ENCODE measurements at places on chromosomes 11 and 22.

- DNase-seq: no peak
These were observed 38.6 kb downstream of the PACSIN2 start for GRCh38 chr22:42976217-42976933.

- DNase-seq: no peak
These were observed 289.7 kb downstream of the BRD1 start for GRCh38 chr22:49538006-49538405.

DNA sequence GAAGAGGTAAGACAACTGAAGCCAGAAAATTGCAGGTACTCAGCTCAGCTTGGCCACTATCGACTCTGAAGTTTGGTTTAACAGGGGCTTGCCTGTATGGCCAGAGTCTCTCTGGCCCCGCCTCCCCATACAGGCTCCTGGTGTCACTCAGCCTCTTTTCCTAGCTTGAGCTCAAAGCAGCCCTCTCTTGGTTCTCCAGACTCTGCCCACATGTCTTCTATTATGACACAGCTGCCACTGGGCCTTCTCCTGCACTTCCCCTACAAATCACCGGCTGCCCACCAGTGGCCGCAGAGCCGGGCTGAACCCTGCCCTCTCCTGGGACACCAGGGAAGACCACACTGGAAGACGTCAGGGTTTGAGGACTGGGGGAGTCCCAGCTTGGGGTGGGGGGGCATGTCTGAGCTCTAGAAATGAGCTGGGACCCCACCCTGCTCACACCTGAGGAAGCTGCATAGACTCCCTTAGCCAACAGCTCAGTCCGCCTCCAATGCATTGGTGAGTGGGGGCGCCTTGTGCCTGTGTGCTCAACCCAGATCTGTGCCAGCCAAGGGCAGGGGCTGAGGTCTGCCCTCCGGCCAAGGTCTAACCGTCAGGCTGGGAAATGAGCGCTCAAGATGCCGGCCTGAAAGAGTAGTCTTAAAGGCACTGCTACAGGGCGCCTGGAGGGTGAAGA, 94.4 kb upstream of the LMO1 start:
- DNase-seq: no peak

DNA sequence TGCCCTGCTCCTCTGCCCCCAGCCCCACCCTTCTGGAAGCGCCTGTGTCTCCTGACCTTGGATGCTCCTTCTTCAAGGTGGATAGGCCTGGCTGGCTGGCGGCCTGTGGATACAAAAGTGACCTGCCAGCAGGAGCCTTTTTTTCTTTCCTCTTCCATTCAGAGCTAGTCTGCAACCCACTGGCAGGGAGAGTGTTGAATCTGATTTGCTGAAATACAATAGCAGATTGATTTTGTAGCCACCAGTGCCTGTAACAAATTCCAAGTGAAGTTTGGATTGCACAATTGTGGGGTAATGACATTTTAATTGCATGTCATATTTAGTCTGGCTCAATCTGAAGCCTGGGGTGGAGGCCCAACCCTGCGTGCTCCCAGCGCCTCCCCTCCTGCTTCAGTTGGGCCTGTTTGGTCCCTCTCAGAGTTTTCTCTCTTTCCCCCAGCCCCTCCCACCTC, 97.2 kb downstream of the GRIK4 start:
- no peak for DNase-seq

DNA sequence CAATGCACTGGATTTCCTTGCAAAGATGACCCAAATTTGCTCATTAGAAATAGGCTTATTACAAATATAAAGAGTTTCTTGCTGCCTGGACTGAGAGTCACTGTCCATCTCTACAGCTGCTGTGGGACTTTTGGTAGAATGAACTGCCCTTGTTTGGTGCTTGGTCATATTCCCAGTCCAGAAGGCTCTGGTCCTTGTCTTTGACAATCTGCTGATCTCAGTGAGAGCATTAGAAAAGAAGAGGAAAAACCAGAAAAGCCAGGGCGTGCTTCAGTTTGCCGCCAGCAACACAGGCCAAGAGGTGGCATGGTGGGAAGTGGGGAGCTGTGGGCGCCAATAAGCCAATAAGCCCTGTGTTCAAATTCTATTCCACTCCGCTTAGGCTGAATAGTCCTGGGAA, 48.2 kb upstream of the PARVA start:
- no peak for DNase-seq

DNA sequence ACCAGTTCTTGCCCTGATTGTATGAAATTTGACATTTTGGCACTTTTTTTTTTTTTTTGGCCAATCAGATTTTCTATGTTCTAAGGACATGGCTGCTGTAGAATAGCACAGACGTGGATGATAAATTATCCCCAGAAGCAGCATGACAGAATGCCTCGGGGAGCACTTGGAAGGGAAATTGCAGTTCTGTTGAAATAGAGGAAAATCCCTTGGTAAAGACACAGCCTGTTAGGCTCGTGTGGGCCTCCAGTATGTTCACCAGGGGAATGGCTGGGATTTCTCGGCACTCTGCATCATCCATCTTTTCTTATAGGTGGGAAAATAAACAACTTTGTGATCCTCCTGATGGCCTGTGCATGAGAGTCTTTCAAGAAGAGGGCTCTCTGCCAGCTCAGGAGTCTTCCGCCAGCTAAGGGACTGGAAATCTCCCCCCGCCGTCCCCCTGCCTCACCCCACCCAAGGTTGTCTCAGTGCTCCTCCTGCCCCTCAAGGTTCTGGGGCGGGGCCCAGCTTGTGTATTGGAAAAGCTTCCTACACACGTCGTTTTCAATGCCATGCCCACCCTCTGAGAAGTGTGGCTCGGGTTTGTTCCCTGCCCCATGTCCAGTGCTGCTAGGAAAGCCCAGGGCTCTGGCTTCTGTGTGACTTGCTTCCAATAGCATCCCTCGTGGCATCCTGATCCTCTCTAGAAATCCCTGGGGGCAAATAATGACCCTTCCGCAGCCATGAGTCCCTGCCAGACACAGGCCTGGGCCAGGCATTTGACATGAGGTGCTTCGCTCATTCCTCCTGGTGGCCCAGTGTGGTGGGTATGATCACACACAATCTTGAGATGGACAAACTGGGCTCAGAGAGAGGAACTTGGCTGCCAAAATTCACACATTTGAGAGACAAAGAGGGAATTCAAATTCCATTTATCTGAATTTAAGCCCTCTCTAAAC, 70.6 kb upstream of the ATXN10 start:
- DNase-seq: no peak

DNA sequence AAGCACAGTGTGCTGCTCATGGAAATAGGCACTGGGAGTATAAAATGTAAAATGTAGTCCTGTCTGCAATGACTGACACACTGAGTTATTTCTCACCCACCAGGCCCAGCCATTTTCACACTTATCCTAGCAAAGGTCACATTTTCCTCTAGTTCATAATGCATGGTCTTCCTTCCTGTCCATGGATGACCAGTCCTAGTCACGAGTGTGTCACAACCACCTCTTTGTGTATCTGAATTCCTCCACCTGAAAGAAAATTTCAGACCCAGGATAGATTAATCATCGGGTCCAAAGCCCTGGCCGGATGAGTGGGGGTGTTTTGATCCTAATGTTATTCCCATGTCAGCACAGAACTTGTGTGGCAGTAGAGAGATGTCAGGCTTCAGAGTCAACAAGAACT, at the start of gene MRGPRX4:
Gene MRGPRX4, plus strand, starts transcription at position 172 of the 400 bp plus-strand sequence. CDS start 420 bp downstream, outside the sequence.
- no peak for DNase-seq

GRCh38 chr22:46171940-46172339, 21.6 kb downstream of the PPARA start:
- DNase-seq: no peak

GRCh38 chr22:42214633-42215415, 55.6 kb downstream of the TCF20 start:
- DNase-seq: no peak

- no peak for DNase-seq
These were observed 12.3 kb upstream of the SHANK3 start for GRCh38 chr22:50660306-50660705.

DNA sequence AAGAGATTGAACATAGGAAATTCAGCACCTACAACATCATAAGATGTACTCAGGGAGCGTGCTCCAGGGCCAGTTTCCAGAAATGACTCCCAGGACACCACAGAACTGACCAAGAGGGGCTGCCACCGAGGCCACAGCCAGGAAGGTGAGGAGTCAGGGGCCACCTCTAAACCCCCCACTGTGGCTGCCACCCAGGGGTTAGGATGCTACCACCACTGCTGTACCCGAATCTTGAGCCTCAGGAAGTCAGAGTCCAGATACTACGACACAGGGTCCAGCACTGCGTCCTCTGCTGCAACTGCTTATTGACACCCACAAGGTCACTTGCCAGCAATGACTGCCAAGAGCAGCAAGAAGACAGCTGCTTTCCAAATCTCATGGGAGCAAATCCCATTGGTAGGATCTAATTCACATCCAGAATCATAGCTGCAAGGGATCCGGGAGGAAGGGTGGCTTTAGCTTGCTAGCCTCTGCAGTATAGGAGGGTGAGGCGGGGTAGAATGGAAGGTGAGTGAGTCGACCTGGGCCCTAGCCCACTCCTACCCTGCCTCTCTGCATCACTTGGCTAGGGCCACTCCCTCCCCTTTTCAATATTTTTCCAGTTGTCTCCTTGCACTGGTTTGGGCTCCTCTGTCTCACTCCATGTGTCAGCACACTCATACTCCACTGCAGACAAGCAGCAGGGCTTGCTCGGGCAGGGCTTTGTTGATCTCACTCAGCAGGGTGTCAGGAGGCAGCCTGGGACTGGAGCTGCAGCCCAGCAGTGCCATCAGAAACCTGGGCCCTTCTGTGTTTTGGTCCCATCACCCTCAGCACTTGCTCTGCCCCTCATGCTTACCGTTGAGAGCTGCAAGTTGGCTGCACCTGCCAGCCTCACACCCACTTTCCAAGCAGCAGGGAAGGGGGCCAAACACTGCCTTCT, 18.1 kb upstream of the CYTH4 start:
- no peak for DNase-seq

DNA sequence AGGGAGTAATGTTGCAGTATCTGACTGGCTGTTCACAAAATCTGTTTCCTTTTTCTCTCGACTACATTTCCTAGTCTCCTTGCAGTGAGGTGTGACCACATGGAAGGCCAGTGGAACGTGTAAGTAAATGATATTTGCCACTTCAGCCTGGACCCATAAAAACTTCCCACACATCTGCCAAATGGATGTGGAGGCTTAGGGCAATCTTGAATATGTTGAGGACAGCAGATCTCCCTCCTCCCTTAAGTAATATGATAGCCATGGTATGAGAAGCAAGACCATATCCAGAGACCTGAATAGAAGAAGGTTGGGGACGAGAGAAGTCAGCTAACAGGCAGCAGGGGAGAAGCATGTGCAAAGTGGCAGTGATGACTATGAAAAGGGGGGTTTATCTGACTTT, 33.0 kb upstream of the C11orf87 start:
- no peak for DNase-seq

GRCh38 chr22:50656122-50657070, 16.2 kb upstream of the SHANK3 start:
- no peak for DNase-seq

GRCh38 chr11:114162719-114163123, 103.2 kb downstream of the ZBTB16 start:
- no peak for DNase-seq

GRCh38 chr22:40768206-40768605, 50.9 kb downstream of the SLC25A17 start:
- DNase-seq: no peak

GRCh38 chr22:36102995-36103394, 57.6 kb downstream of the APOL3 start:
- DNase-seq: no peak

DNA sequence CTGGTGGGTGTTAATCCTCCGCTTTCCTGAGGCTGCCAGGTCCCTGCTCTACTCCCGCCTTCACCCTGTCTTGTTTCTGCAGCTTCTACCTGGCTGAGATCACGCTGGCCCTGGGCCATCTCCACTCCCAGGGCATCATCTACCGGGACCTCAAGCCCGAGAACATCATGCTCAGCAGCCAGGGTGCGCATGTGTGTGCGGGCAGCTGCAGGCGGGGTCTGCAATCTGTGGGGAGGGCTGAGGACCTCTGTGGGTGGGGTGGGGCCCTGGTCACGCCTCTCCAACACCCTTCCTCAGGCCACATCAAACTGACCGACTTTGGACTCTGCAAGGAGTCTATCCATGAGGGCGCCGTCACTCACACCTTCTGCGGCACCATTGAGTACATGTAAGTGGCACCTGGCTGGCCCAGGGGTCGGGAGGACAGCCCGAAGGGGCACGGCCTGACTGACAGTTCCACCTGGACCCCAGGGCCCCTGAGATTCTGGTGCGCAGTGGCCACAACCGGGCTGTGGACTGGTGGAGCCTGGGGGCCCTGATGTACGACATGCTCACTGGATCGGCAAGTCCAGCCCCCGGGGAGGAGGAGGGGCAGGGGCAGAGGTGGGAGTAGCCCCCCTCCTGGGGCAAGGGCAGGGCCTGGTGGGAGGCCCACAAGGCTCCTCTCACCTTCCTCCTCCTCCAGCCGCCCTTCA, 4.5 kb downstream of the RPS6KB2 start:
- DNase-seq: no peak

- DNase-seq: no peak
These were observed 88.1 kb downstream of the MN1 start for GRCh38 chr22:27713461-27713860.

GRCh38 chr11:1652026-1652425, 22.5 kb downstream of the KRTAP5-5 start:
- DNase-seq: no peak

GRCh38 chr11:77401486-77402217, 72.2 kb downstream of the PAK1 start:
- no peak for DNase-seq

GRCh38 chr11:117412653-117413275, 85.1 kb downstream of the CEP164 start:
- DNase-seq: no peak

DNA sequence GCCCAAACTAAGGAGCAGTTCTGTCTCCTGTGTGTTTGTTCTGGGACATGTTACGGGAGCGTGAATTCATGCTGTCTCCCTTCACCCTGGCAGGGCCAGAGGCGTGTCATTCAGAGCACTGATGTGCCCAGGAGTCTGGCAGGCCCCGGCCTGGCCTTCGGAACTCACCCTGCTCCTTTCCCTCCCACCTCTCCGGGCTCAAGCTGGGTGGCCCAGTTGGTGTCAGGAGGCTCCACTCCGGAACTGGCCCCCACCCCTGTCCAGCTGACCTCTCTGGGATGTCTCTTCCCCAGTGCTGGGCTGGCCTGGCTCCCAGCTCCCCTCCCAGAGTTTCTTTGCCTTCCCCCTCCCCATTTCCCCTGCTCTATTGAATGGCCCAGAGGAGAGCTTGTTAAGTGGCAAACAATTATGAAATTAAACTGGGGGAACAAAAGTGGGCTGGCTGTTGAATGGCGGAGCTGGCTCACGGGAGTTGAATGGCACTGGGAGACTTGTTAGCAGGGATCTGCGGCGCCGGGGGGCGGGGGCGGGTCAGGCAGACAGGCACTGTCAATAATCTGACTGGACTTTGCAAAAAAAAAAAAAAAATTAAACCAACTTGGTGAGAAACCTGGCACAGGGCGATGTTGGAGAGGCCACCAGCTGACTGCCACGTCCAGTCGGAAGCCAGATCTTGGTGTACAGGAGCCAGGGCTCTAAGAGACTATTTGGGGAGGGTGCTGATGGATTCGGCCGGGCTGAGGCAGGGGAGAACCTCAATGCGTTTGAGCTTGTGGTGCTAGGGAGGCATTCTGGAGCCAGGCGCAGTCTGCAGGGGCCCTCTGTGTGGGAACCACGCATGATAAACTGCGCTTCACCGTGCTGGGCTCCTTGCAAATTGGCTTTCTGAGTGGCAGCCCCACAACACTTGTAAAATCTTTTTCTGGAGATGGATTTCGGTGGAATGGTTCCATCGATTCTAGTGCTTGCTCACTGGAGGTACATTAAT, 1.3 kb downstream of the MPPED1 start:
- DNase-seq: no peak

- DNase-seq: no peak
These were observed 727.6 kb downstream of the METTL15 start for GRCh38 chr11:28835790-28836189.

- DNase-seq: no peak
These were observed 183.2 kb downstream of the MSANTD4 start for GRCh38 chr11:105838668-105839384.

Measured in central memory CD8-positive, alpha-beta T cell (primary cell).